ENCODE measurements at places on chromosomes 12 and 14.

DNA sequence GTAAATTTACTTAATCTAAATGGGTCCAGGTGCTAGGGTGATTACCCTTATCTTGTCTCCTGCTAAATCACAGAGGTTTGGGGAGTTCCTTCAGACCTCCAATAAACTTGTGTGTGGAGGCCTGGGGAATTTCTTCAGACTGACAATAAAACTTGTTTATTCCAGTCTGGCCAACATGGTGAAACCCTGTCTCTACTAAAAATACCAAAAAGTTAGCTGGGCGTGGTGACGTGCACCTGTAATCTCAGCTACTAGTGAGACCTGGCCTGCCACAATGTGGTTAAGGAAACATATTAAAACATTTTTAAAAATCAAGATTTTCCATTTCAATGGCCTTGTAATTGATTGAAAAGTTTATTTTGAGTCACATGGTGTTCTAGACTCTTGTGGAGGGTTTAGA is 126.9 kb upstream of the FGD4 start:
- no peak for DNase-seq

GRCh38 chr14:67569011-67569650 is 30.9 kb downstream of the PIGH start:
- no peak for DNase-seq

DNA sequence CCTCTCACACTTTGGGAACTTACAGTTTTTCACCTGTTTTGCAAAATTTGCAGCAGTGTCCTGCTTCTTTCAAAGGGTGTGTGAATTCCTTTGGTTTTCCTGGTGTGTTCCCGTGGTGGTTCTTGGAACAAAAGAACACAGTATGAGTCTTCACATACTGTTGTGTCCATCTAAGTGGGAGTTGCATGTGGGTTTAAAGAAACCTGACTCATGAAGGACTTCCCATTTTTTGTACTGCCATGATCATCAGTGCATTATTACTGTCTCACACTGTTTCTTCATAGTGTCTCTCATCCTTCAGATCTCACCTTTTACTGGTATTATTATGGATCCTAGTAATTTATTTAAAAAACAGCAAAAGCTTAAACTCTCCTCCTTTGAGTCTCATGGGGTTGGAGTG is 3.8 kb upstream of the GZMH start:
- DNase-seq = no peak

- DNase-seq = no peak
Observed at GRCh38 chr12:121638298-121639202, 12.2 kb downstream of the ORAI1 start.

DNA sequence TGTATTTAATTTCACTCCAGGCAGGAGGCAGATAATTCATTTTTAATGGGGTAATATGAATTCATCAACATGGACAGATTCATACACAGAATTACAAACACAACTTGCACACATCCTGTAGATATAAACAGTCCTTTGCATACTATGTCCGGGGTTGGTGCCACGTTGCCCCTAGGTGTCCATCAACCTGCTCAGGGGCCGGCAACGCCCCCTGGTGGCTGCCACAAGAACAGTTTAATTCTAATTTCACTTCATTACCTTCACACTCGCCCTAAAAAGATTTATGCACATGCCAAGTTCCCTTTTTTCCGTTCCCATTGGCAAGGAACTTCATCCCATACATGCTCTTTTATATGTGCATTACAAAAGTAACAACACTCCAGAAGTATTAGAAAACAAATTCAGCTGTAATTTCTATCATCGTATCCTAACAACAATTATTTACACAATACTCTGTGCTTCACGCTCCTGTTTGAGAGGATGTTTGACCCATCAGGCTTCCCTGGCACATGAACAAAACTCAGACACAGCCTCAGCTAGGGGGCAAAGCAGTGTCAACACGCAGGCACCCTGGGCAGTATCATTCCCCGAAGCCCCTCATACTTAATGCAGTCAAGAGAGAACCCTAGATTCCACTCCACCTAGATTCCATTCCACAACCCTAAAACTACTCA is 15.5 kb downstream of the MANSC1 start:
- DNase-seq = peak; percentile 32

- DNase-seq = no peak
Observed at GRCh38 chr14:23421594-23421993, 13.5 kb upstream of the MYH6 start.

- DNase-seq = no peak
Observed at GRCh38 chr14:102201776-102202175, 62.1 kb downstream of the WDR20 start.

GRCh38 chr14:75286313-75286712 is 7.7 kb downstream of the FOS start:
- DNase-seq = no peak

DNA sequence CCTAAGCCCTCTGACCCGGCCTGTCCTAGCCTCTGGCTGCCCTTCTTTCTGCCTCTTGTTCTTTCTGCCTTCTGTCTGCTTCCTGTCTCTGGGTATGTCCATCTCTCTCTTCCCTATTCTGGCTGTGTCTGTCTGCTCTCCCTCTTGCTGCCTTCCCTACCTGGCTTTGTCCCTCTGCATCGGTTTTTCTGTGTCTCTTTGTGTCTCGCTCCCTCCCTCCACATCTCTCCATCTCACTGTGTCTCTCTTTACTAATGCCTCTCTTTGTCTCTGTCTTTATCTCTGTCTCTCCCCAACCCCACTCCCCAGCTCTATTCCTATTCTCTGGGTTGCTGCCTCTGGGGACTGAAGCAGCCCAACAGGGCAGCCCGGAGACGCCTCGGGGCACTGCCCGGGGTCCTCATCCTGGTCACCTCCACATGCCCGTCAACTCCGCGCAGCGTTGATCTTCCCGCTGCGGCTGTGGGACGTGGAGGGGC is 10.1 kb downstream of the SHMT2 start:
- DNase-seq = no peak

- DNase-seq = no peak
Observed at GRCh38 chr12:101552277-101552676, 42.5 kb upstream of the MYBPC1 start.

GRCh38 chr12:76329159-76329558 is 19.1 kb downstream of the BBS10 start:
- no peak for DNase-seq

GRCh38 chr12:15547691-15548090 is 225.4 kb downstream of the PTPRO start:
- DNase-seq = no peak

GRCh38 chr14:72652179-72652578 is 241.7 kb downstream of the DPF3 start:
- no peak for DNase-seq

DNA sequence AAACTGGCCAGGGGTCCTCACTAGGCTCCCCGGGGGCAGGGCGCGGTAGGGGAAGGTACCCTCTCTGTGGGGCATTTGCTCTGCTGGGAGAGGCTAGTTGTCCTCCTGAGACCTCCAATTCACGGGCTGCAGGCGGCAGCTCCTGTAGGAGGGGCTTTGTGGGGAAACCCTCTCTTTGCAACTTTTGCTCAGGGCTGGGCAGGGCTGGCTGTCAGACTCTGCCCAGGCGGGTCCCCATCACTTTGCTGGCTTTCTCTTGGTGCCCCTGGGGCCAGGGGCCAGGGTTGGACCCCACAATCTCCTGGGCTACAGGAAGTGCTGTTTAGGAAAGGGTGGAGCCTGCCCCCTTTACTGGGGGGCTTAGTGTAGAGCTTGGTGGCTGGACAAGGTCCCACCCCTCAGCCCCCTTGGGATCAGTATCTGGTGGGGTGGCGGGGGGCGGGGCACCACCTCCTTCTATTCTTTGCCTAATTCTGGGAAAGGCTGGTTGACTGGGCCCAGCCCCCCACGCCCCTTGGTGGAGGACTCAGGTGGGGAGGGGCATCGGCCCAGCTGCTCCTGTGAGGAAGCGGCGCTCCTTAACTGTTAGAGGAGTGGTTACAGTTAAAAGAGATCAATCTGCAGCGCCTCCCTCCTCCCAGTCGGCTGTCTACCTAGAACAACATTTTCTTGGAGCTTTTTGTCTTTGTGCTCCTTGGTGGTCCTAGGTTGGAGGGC is 918.7 kb downstream of the AACS start:
- no peak for DNase-seq

DNA sequence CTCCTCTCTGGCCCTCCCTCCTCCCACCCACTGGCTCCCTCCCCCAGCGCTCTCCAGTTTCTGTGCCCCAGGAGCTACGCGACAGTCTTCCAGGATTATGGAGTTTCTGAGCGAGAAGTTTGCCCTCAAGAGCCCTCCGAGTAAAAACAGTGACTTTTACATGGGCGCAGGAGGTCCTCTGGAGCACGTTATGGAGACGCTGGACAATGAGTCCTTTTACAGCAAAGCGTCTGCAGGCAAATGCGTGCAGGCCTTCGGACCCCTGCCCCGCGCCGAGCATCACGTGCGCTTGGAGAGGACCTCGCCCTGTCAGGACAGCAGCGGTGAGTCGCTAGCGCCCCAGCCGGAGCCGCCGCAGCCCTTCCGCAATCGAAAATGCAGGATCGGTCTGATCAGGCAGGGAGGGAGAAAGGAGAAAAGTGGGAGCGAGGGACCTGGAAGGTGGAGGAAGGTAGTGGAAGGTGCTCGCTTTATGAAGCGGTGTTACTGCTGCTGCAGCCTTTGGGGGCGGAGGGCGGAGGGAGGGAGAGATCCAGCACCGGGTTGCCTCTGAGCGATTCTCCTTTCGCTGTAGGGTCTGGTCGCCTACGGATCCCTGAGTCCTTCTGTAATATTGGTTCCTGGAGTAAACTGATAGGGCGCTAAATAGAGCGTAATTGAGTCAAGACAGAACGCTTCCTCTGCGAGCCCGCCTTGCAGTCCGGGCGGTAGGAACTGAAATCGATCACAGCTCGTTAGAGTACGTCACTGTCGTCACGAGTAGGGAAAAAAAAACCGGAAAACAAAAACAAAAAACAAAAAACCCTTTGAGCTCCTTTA is at the start of gene ALX1:
ALX1 (plus strand) TSS at position 56 of the 819 bp plus-strand sequence; CDS start at position 98, 42 bp downstream.
- DNase-seq = no peak

DNA sequence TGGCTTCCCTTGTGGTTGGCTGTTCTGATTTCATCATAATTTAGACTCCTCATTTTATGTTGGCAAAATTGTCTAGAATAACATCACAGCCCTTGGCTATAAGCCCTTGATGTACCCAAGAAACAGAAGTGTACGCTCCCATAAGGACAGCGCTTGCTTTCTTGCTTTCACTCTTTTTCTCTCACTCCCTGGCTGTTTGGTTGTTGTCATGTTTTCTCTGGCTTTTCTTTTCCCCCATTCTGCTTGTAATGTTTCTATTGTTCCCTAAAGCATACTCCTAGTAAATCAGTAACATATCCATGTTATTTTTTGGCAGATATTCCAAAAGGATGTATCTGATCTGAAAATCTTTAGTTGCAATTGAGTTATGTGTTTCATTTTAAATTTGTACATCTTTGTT is 530.5 kb downstream of the NOVA1 start:
- no peak for DNase-seq

GRCh38 chr12:52794479-52795331 is 1.2 kb downstream of the KRT3 start:
- DNase-seq = no peak

- DNase-seq = no peak
Observed at GRCh38 chr12:2858944-2859421, 2.1 kb upstream of the TEX52 start.

DNA sequence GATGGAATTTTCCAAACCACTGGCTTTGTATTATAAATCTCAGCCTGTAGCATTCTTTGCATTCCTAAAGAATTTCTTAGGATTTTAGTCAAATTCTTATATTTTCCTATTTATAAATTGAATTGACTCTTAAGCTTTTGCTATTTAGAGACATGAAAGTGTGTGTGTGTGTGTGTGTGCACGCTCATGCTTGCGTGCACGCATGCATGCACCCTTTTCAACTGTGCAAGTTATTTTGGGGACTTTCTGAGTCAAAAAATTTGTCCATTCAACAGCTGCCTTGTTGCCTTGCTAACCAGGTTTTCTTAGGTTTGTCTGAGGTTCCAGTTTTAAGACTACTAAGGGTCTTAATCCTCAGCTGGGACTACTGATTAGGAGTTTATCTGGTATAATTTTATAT is 42.6 kb downstream of the GPATCH2L start:
- DNase-seq = no peak

GRCh38 chr12:94644141-94644979 is 6.0 kb downstream of the TMCC3 start:
- DNase-seq = no peak

DNA sequence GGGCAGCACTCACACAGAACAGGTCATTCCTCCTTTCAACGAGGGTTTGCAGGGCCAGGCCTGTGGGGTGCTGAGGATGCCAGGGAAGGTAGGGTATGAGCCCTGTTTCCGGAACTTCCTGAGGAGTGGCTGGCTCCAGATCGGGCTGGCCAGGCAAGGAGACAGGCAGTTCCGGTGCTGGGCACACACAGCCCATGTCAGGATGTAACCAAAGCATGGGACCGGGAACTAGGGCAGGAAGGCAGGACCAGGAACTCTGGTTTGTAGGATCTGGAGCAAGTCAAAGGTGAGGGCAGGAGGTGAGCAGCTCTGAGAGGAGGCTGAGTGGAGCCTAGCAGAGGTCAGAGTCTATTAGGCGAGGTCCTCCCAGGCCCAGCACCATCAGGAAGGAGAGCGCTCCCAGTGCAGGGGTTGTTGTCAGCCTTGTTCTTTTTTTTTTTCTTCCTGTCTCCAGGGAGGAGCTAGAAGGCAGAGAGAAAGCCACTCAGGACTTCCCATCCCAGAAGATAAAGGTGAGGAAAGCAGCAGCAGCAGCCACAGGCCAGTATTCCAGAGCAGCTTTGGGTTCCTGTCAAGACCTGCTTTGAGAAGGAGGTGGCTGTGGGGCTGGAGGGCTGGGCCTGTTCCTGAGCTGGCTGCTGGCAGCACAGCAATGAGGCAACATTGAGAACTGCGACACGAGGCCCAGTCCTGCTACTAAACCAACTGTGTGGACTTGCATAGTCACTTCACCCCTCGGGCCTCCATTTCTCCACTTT is 49.0 kb upstream of the PTGR2 start:
- no peak for DNase-seq

GRCh38 chr14:25484235-25484634 is 434.3 kb upstream of the STXBP6 start:
- DNase-seq = no peak

DNA sequence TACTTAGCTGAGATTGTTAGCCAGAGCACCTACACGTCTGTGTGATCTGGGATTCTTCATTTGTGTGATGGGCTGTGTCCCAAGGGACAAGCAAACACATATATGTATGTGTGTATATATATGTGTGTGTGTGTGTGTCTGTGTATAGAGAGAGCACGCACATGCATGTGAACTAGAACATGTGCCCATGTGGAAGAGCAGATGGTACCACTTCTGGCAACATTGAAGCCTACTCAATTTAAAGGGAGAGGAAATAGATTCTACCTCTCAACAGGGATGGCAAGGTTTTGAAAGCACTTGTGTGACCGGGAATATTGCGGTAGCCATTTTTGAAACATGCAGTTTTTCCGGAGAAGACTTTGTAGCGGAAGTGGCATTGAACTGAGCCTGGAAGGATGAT is 1.4 kb downstream of the TOMM20L start:
- DNase-seq = no peak

GRCh38 chr12:24772813-24773212 is 176.1 kb downstream of the BCAT1 start:
- no peak for DNase-seq

- DNase-seq = peak; percentile 18
Observed at GRCh38 chr12:132445884-132446632, 43.9 kb upstream of the FBRSL1 start.
